ENCODE measurements at places on chromosomes 4 and X. TPM values are rescaled to one million over a fixed set of nuclear protein-coding genes. Genes with fewer than 3 reads are reported as not detected.

The IL3RA gene
- 7.4 TPM for total RNA-seq

The GLRA2 gene
- total RNA-seq = not detected

The TBC1D25 gene
- 12.2 TPM for total RNA-seq

The MAGEB16 gene
- not detected for total RNA-seq

DNA sequence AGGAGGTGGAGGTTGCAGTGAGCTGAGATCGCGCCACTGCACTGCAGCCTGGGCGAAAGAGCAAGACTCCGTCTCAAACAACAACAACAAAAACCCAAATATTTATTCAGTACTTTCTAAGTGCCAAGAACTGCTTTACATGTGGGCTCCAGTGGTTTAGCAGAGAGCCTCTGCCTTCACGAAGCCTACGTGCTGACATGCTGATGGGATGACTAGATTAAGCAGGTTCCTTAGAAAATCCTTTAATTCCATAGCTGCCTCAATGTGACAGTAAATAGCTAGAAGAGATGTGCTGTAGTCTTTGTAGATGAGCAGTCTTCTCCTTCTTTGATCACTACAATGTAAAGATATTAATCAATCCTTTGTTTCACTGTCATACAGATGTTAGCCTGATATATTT lies 49.6 kb downstream of the TAPT1 start:
- no peak for DNase-seq

- no peak for DNase-seq
Measured at GRCh38 chrX:23554304-23554703, 113.0 kb upstream of the PRDX4 start.

DNA sequence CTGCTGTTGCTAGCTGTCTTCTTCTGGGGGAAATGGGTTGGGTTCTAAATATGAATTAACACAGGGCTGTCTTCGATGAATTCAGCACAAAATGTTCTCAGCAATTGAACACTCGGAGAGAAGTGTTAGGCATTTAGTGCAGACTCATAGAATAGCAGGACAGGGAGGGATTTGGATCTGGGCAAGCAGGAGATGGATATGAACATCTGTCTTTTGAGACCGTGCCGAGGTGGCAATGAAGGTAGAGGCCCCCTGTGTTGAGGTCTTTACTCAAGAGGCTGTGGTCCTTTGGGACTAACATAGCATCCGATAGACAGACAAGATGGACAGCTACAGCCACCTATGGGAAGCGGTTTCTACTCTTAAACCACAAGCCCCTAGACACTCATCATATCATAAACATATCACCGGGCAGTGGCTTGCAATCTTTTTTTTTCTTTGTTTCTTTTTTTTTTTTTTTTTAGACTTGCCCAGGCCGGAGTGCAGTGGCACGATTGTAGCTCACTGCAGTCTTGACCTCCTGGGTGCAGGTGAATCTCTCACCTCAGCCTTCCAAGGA lies 6.7 kb downstream of the CD99 start:
- no peak for DNase-seq

- DNase-seq = peak; percentile 68
Measured at GRCh38 chr4:37890801-37891259, at the start of gene TBC1D1. Gene TBC1D1 (plus strand): TSS chr4:37891084. CDS start chr4:37902096, 11,012 bp downstream.

- no peak for DNase-seq
Measured at GRCh38 chr4:103934178-103934789, 214.5 kb upstream of the TACR3 start.

DNA sequence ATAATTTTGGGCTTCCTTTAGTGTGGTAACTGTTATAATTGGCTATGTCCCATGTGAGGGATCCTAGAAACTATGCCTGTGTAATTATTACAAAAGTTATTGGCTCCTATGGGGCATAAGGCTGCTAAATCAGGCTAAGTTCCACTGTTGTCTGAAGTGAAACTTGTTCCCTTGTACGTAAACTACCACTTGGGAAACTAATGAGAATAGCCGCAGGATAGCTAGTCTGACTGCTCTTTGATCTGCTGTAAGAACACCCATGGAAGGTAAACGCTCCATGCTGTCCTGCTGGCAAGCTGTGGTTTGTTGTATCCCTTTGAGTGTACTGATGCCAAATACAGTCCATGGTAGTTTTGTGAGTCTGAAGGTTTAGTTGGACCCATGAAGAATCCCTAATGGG lies 9.3 kb upstream of the MAOA start:
- DNase-seq = no peak

- no peak for DNase-seq
Measured at GRCh38 chrX:9865804-9866472, 79.7 kb downstream of the SHROOM2 start.

- no peak for DNase-seq
Measured at GRCh38 chr4:129145222-129145730, 49.3 kb downstream of the C4orf33 start.

DNA sequence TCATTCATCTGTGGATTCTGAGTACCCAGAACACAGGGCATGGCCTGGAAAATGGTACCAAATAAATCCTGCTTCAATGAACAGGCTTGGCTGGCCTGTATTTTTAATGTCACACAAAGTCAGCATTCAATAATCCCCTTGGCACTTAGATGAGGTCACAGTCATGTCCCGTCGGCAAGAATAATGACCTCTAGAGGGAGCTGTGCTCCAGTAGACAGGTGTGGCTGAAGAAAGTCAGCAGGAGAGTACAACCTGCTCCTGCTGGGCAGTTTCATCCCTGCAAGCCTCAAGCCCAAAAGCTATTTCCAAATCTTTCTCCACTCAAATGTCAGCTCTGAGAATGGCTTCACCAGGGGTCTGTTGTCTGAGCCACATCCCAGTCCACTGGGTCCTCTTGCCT lies 404.0 kb upstream of the F9 start:
- DNase-seq = no peak
